ENCODE measurements at places on chromosomes 6 and 20. TPM values are rescaled to one million over a fixed set of nuclear protein-coding genes. Genes with fewer than 3 reads are reported as not detected.

The PLN gene
- not detected for total RNA-seq

The FAM162B gene
- 2.3 TPM for total RNA-seq

The OXT gene
- total RNA-seq: 0.64 TPM

The RSPO4 gene
- 6.7 TPM for total RNA-seq

The TOX2 gene
- total RNA-seq: 1.7 TPM

The PACRG gene
- 0.26 TPM for total RNA-seq

The LY6G6C gene
- 0.24 TPM for total RNA-seq

The VARS2 gene
- total RNA-seq: 68.2 TPM

The PPP1R3D gene
- total RNA-seq: 3.1 TPM

The OGFR gene
- 33.1 TPM for total RNA-seq

DNA sequence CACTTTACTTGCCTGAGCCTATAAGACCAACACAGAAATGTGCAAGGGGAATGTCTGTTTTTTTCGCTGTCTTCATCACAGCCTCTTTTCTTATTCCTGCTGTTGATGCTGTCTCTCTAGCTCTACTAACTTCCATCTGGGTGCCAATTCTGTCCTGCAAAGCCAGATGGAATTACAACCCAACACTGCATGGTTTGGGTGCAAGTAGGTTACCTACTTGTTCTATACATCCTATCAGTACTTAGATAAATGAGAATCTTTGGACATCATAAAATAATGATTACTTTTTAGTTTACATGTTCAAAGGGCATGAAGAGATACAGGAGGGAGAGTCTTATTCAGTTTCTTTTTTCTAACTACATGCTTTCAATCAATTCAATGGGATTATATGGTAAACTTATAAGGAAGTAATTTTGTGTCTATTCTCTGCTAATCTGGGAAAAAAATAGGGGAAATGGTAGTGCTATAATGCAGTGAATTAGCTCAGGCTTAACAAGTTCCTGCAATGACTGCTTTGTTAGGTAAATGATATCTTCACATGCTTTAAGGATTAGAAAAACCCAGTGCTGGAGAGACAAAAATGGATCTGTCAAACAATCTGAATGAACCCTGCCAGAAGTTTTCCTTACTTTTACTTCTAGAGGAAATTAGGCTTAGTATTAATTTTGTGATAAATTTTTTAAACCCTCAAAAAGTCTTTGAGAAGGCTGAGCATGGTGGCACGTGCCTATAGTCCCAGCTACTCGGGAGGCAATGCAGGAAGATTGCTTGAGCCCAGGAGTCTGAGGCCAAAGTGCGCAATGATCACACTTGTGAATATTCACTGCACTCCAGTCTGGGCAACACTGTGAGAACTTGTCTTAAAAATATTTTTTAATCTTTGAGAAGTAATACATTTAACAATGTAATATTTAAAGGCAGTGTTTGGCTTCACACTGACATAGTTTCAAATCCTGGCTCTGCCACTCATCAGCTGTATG, 86.5 kb upstream of the E2F3 start:
- H3K4me1 ChIP-seq: no peaks in the 10 kb centered on the region
- no peak for DNase-seq
- H3K36me3 ChIP-seq: no peaks in the 10 kb centered on the region
- H3K27me3 ChIP-seq: no peaks in the 10 kb centered on the region
- no peak overlapping the region for H3K27ac ChIP-seq

- DNase-seq: peak; percentile 66
- H3K27ac ChIP-seq: no peak overlapping the region
- H3K36me3 ChIP-seq: peaks cover 26% of the 10 kb centered on the region
- H3K4me3 ChIP-seq: peak overlapping the region; percentile 59
- H3K4me1 ChIP-seq: peaks cover 10% of the 10 kb centered on the region
- H3K27me3 ChIP-seq: no peaks in the 10 kb centered on the region
Measured at GRCh38 chr6:166572370-166573261, 13.9 kb downstream of the RAMACL start.

DNA sequence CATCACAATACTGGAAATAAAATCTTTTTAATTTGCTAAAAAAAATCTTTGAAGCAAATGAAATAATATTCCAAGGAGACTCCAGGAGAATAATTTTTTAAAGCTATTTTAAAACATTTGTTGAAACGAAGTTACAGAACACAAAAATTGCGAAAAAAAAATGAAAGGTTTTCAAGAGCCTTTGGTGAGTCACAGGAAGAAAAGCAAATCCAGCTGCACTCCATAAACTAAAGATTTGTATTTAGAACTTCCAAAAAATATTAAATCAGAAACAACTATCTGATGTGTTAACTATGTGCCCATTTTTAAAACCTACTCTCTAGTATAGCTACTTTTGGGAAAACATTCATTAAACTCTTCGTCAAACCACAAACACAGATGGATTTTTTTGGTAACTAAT, 23.6 kb downstream of the PDSS2 start:
- no peak overlapping the region for H3K27ac ChIP-seq
- H3K4me1 ChIP-seq: no peaks in the 10 kb centered on the region
- no peak overlapping the region for H3K4me3 ChIP-seq
- DNase-seq: no peak

GRCh38 chr6:129634411-129635230, 75.4 kb downstream of the ARHGAP18 start:
- H3K4me3 ChIP-seq: no peak overlapping the region
- no peak overlapping the region for H3K27ac ChIP-seq
- no peaks in the 10 kb centered on the region for H3K36me3 ChIP-seq
- no peak for DNase-seq
- no peaks in the 10 kb centered on the region for H3K27me3 ChIP-seq

- H3K27me3 ChIP-seq: no peaks in the 10 kb centered on the region
- peaks cover 15% of the 10 kb centered on the region for H3K4me1 ChIP-seq
- peaks cover 3% of the 10 kb centered on the region for H3K36me3 ChIP-seq
- no peak overlapping the region for H3K27ac ChIP-seq
- DNase-seq: no peak
Measured at GRCh38 chr6:156879591-156879990, 102.4 kb downstream of the ARID1B start.

DNA sequence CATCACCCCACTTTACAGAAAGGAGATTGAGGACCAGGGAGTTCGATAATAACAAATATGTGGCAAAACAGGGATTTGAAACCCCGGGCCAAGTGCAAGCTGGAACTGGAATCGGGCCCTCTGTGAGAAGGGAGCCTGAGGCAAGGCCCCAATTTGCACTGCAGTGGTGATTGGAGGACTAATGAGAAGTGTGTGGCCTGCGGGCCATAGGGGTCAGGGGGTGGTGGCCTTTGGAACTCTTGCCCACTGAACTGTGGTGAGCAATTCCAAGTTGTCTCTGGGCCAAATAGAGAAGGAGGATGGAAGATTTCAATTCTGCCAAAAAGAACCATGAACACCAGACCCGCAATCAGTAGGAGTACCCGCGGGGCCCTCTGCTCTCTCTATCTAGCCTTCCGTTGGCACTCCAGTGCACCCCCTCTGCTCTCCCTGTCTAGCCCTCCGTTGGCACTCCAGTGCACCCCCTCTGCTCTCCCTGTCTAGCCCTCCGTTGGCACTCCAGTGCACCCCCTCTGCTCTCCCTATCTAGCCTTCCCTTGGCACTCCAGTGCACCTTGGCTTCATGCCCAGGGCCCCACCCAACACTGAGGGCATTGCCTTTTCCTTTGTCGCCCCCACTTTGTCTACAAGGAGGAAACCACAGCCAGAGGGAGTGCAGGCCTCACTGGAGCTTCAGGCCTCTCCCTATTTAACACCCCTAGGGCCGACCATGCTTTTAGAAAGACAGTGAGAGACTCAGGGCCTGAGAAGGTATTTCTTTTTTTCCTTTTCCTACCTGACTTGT, 6.0 kb upstream of the PTPRA start:
- no peak overlapping the region for H3K4me3 ChIP-seq
- H3K27me3 ChIP-seq: peaks cover 2% of the 10 kb centered on the region
- H3K27ac ChIP-seq: no peak overlapping the region

GRCh38 chr6:45688180-45688579, 310.4 kb upstream of the SUPT3H start:
- no peak overlapping the region for H3K4me3 ChIP-seq
- H3K27me3 ChIP-seq: no peaks in the 10 kb centered on the region
- no peak overlapping the region for H3K27ac ChIP-seq
- no peaks in the 10 kb centered on the region for H3K36me3 ChIP-seq

- H3K27ac ChIP-seq: no peak overlapping the region
- H3K4me3 ChIP-seq: no peak overlapping the region
- DNase-seq: no peak
Measured at GRCh38 chr6:21538186-21538798, 55.3 kb upstream of the SOX4 start.

GRCh38 chr20:16587066-16587465, 13.8 kb upstream of the KIF16B start:
- H3K27me3 ChIP-seq: no peaks in the 10 kb centered on the region
- H3K36me3 ChIP-seq: no peaks in the 10 kb centered on the region
- no peak overlapping the region for H3K4me3 ChIP-seq
- no peak for DNase-seq
- no peak overlapping the region for H3K27ac ChIP-seq

DNA sequence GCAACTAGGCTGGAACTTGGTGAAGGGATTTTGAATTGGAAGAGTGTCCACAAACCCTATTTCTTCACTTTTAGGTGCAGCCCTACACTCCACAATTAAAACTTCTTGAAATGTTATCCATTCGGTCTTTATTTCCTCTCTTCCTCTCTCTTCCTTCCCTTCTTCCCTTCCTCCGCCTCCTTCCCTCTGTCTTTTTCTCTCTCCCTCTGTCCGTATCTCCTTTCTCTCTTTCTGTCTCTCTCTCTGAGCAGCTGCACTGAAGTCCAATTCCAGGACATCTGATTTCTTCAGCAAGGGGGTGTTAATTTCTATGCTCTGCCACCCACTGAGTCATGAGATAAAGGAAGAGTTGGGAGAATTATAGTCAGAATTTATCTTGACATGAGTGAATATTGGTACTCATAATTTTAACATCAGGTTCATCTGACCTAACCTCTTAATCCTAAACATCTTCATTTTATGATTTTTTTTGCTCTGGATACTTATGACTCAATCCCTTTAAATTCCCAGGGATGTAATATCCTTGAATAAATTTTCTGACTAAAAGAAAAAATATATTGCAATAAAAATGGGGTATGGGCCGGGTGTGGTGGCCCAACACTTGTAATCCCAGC, 84.2 kb downstream of the BCAS1 start:
- no peaks in the 10 kb centered on the region for H3K36me3 ChIP-seq
- H3K4me1 ChIP-seq: no peaks in the 10 kb centered on the region
- no peak overlapping the region for H3K4me3 ChIP-seq
- no peak for DNase-seq
- H3K27ac ChIP-seq: no peak overlapping the region

DNA sequence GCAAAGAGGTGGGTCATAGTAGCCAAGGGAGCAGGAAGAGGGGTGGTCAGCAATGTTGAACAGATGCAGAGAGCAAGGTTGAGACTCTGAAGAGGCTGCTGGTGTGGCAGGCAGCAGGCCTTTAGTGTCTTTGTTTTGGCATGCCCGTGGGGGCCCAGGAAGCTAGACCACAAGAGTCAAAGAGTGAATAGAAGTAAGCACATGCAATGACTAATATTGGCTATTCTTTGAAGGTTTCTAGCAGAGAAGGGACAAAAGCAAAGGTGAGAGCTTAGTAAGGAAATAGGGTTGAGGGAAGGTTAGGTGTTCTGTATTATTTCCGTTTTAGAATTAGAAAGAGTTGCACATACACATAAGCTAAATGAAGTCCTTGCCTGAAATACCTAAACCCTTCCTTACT, 18.8 kb downstream of the TDRD6 start:
- no peak overlapping the region for H3K27ac ChIP-seq
- no peak for DNase-seq
- no peaks in the 10 kb centered on the region for H3K27me3 ChIP-seq
- H3K36me3 ChIP-seq: no peaks in the 10 kb centered on the region
- no peak overlapping the region for H3K4me3 ChIP-seq

GRCh38 chr6:34657037-34657306, 39.6 kb downstream of the ILRUN start:
- peaks cover 16% of the 10 kb centered on the region for H3K36me3 ChIP-seq
- peak overlapping the region; percentile 20 for H3K27ac ChIP-seq
- no peak overlapping the region for H3K4me3 ChIP-seq

DNA sequence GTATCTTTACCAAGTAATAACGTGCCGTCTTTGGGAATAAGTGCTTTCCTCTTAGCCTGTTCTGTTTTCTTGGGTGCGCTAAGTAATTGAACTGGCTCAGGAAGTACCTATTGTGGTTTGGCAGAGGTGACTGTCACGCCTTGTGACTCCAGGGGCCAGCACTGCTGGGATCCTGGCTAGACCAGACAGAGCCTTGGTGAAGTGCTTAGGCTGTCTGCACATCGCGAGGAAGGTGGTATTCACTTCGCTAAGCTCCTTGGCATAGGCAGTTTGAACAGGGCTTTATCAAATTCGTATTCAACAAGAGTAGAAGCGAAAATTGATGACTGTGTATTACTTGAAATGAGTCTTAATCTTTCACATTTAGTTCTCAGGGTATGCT, 17.6 kb downstream of the PRDM1 start:
- no peak for DNase-seq
- no peak overlapping the region for H3K27ac ChIP-seq
- H3K4me1 ChIP-seq: 0 out of 2 replicates have a peak, but pooled peaks cover 3% of the 10 kb centered on the region
- H3K36me3 ChIP-seq: no peaks in the 10 kb centered on the region
- H3K27me3 ChIP-seq: peaks cover 2% of the 10 kb centered on the region

- H3K36me3 ChIP-seq: no peaks in the 10 kb centered on the region
- no peak overlapping the region for H3K4me3 ChIP-seq
- H3K27ac ChIP-seq: no peak overlapping the region
- no peak for DNase-seq
Measured at GRCh38 chr20:5810800-5811422, 60.7 kb downstream of the SHLD1 start.

DNA sequence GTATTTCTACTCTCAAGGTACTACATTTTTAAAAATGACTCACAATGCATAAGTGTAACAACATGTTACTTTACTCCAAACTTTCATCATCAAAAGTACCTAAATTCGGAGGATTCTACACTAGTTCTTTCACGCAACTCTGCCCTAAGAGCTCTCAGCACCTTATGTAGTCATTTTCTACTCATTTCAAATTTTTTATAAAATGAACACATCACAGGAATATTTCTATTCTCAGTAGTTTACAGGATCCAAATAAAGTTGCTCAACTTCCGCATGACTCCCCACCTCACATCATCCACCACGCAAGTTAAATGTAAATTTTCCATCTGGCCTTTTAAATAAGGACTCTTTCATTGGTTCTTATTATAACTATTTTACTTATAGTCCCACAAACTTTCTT, 344.9 kb upstream of the MANEA start:
- H3K27ac ChIP-seq: no peak overlapping the region
- DNase-seq: no peak
- H3K27me3 ChIP-seq: peaks cover 5% of the 10 kb centered on the region
- no peaks in the 10 kb centered on the region for H3K4me1 ChIP-seq
- no peaks in the 10 kb centered on the region for H3K36me3 ChIP-seq
- H3K4me3 ChIP-seq: no peak overlapping the region

- H3K27me3 ChIP-seq: peaks cover 6% of the 10 kb centered on the region
- H3K27ac ChIP-seq: no peak overlapping the region
- H3K4me3 ChIP-seq: peak overlapping the region; percentile 64
- H3K4me1 ChIP-seq: no peaks in the 10 kb centered on the region
Measured at GRCh38 chr20:676315-676937, 824 bp upstream of the SCRT2 start.

GRCh38 chr20:17896771-17897369, 71.7 kb downstream of the SNX5 start:
- no peak overlapping the region for H3K4me3 ChIP-seq
- no peak for DNase-seq
- H3K27ac ChIP-seq: no peak overlapping the region
- peaks cover 8% of the 10 kb centered on the region for H3K4me1 ChIP-seq
- H3K27me3 ChIP-seq: no peaks in the 10 kb centered on the region
- H3K36me3 ChIP-seq: no peaks in the 10 kb centered on the region

GRCh38 chr20:57432862-57433491, 41.8 kb downstream of the RBM38 start:
- H3K36me3 ChIP-seq: no peaks in the 10 kb centered on the region
- H3K4me3 ChIP-seq: no peak overlapping the region
- H3K27ac ChIP-seq: no peak overlapping the region
- H3K4me1 ChIP-seq: no peaks in the 10 kb centered on the region

All from H9 (cell line).